ENCODE measurements at places on chromosomes 7 and 10.

- DNase-seq: no peak
These were observed 119.9 kb downstream of the LARP4B start for GRCh38 chr10:811379-812175.

- no peak for DNase-seq
These were observed 1.8 kb downstream of the PRXL2A start for GRCh38 chr10:80410122-80410521.

- DNase-seq: no peak
These were observed 124.0 kb downstream of the WDR37 start for GRCh38 chr10:1180071-1180730.

- DNase-seq: no peak
These were observed 266.1 kb downstream of the PARD3 start for GRCh38 chr10:34549001-34549400.

DNA sequence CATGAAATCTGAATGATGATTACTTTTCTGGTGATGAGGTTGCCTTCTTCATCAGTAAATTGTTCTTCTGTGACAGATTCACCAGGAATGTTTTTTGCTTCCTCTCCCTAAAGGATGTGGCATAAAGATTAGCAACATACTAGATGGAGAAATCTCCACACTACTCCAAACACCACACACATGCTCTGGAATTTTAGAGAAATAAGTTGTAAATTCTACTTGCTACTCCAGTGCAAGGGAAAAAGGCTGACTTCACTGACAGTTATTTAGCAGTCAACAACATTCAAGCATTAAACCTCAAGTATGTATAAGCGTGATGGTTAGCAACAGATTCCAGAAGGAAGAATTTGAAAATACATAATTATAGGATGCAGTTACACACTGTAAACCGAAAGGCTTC is 137.9 kb upstream of the CCDC6 start:
- no peak for DNase-seq

GRCh38 chr7:101743241-101743994 is 74.0 kb upstream of the CUX1 start:
- peak; percentile 3 for DNase-seq

DNA sequence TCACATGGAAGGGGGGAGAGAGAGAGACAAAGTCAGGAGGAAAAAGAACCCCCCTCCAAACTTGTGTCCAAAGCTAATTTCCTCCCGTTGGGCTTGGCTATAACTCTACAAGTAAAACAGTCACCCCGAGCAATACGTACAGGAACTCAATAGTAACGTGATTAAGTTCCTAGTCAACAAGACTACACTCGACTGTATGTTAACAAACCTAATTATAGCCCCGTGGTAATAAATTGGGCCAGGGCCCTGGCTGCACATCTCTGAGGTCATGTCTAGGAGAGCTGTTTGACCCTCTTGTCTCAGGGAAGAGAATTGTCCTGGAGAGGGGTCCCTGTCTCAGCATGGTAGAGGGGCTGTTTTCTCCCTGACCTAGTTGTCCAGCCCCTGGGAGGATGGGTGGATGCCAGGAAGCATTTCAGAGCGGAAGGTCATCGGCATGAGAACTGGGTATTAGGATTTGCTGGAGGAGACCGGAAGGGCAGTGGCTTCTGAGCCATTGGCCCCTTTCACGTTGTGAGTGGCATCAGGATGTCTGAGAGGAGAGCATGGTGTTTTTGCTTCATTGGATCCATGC is 60.2 kb upstream of the COMTD1 start:
- no peak for DNase-seq

GRCh38 chr10:5595591-5595990 is 70.8 kb downstream of the ASB13 start:
- no peak for DNase-seq

DNA sequence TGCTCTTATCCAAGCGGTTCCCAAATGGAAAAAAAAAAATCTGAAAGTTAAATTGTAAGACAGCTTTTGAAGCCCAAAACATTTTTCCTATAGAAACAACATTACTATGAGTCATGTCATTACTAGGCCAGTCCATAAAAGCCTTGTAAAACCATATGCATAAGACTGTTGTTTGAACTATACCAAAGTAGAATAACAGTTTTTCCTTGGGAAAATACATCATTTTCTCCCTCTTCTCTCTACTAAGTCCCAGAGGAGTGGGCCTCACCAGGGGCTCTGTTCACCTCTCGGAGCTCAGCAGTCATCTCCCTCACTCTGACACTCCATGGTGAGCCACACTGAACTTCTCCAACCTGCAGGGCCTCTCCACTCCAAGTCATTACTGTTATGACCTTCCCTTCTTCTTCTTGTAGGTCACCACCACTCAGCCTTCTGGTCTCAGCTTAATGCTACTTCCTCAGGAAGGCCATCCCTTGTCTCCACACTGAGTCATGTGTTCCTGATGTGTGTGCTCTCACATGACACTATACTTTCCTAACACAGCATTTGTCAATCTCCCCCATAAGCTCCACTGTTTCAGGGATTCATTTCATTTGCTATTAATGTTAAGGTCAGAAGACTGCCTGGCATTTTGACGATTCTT is 32.5 kb downstream of the ZNF438 start:
- no peak for DNase-seq

GRCh38 chr10:63068246-63068645 is 64.9 kb upstream of the NRBF2 start:
- no peak for DNase-seq

- no peak for DNase-seq
These were observed 11.2 kb downstream of the AVL9 start for GRCh38 chr7:32506266-32507054.

Data from SK-N-MC (cell line).